LoVo (cell line): ENCODE measurements at places on chromosomes 2 and 18.

GRCh38 chr18:74790451-74790850, 192.8 kb downstream of the ZNF407 start:
- no peak for DNase-seq

DNA sequence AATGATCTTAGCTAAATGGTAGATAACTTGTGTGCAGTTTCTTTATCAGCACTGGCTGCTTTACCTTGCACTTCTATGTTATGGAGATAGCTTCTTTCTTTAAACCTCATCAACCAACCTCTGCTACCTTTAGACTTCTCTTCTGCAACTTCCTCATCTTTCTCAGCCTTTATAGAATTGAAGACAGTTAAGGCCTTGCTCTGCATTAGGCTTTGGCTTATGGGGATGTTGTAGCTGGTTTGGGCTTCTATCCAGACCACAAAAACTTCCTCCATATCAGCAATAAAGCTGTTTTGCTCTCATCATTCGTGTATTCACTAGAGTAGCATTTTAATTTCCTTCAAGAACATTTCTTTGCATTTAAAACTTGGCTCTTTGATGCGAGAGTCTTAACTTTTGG, 123.7 kb downstream of the PIK3C3 start:
- DNase-seq = no peak

GRCh38 chr2:84942964-84943421, 28.0 kb upstream of the KCMF1 start:
- DNase-seq = no peak

- no peak for DNase-seq
These were observed 771.6 kb downstream of the CNTNAP5 start for GRCh38 chr2:124796647-124797046.

GRCh38 chr2:43934567-43934966, 61.2 kb downstream of the LRPPRC start:
- no peak for DNase-seq

DNA sequence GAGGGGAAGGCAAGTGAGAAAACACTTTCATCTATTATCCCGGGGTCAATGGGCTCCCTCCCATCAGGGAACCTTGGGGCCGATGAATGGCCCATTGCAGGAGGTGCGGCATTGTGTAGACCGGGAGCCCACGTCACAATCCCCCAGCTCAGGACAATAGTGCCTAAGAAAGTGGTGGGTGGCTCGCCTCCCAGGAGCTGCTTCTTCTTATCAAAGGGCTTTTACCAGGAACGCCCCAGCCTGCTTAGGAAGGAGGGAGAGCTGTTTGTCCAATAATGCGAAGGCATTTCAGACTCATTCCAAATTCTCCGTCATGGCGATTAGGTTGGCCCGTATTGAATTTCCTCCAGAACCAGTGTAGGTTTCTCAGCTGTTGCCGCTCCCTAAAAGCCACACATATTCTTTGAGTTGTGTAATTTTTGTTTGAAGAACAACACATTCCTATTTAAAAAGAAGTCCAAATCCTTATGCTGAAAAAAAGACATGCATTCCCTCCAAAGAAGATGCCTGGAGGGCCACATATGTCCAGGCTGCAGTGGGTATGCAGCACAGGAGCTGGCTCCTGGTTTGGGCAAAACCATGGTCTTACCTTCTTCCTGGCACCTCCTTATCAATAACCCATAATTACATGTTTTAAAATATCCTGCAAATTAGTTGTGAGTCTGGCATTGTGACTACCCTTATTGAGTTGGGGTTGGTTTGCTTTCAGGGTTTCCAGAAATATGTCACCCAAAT, 264.7 kb downstream of the MYCN start:
- no peak for DNase-seq

DNA sequence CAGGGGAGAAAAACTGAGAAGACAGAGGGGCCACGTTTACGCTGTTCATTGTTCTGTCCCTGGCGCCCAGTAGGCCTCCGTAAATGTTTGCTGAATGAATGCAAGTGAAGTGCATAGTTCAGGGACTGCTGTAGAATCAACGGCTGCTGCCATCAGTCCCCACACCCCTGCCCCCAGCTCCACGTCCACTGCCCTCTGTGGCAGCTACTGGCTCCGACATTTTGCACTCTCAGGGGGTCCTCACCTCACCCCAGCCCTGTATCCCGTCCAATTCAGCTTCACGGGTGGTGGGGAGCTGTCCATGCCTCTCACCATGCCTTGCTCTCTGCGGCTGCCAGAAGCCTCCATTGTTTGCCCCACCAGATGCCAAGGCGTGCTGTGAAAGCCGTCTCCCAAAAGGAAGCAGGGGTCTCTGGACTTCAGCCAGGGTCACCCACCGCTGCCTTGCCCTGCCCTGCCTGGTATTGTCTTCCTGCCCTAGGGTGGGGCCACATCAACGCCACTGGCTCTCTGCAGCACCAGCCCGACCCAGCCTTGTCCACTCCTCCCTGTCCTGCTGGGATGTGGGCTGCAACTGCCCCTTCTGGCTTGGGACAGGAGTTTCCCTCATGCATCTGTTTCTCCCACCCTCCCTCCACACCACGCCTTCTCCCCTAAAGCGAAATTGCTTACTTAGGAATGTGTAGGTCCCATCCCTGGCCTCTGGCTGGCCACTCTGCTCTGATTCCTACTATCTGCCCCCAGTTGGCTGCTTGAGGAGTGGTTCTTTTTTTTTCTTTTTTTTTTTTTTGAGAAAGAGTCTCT, 86.0 kb downstream of the RHOB start:
- DNase-seq = no peak

DNA sequence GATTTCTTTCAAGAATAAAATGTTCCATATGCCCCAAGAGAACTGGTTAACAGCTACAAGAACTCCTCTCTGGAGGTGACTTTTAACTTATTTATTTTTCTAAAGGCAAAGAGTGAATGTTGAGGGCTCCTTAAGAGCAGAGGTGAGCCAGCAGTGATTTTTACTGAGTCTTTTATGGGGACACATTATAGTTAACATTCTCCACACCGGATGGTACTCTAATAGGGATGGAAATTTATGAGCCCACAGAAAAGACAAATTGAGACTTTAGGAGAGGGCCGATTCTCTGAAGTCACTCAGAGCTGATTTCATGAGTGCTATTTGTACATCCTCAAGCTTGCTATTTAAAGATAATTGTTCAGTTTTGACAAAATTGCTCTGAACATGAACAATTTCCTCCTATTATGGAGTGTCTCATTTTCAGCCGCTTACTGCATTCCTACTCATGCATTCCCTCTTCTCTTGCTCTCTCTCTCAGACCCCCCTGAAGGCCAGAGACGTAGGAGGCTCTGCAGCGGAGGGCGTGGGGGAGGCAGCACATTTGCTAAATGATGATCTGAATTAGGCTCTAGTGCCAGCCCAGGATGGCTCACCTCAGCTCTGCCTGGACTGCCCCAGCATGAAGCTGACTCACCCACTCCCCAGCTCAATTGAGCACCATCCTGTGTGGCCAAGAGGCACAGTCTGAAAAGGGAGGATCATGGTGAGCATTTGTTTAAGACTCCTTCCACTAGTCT, 5.9 kb upstream of the RPL37A start:
- no peak for DNase-seq

DNA sequence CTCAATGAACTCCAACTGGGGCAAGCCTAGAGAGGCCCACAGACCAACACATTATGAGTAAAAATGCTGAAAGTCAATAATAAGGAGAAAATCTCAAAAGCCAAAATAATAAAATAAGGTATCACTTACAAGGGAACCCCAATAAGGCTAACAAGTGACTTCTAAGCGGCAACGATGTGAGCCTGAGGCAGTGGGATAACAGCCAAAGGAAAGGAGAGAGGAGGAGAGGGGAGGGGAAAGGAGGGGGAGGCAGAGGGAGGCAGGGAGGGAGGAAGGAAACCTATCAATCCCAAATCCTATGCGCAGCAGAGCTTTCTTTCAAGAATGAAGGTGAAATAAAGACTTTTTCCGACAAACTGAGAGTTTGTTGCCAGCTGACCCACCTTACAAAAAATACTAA, 6.0 kb upstream of the NFATC1 start:
- no peak for DNase-seq

DNA sequence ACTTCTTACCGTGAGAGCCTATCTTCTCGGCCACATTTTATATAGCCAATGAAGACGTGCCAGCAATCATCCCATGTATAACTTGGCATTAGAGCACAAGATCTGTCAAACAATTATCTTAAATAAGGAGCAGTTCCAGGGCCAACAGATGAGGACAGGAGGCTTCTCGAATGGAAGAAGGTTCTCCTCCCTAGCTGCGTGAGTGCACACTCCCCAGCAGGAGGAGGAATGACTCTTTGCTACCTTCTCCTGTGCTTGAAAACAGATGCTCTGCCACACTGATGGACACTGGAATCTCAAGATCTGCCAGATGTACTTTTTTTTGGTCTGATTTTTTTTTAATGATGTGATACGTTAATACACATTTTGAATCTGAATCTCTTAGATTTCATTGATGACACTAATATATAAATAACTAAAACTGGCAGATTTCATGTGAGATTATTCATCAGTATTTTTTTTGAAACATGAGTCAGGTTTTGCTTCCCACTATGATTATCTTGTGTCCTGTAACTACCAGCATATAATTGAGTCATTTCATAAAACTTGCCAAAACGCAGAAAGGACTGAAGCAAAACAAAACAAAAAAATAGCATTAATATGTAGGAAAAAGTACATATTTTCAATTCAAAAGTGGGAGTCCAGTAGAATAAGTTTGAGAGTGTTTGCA, 626 bp upstream of the VIT start:
- no peak for DNase-seq

DNA sequence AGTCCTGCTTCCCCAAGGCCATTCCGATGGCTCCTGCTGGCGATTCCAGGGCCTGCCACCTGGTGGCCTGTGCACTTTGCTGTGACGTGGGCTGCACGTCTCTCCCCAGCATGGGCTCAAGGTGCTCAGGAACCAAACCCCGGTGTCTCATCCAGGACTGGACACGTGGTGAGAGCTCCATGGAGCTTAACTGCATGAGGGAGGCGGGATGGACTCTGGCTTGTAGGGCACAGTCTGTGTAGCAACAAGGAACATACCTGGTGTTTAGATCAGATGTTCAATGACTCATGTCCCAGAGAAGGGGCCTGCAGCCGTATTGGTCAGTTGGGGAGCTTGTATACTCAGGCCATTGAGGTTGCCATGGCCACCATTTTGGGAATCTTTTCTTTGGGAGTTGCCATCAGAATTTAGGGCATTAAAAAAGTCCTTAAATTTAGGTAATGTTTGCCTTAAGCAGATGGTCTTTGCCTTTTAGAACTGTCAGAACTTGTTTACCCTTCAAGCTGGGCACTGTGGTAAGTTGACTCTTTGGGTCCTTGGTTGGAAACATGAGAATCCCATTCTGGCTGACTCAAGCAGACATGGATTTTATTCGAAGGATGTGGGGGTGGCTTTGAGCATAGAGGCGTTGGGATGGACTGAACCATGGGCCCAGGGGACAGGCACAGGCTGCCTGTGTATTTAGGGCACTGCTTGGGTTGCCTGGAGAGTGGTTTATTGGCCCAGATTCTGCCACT, 21.0 kb downstream of the AGAP1 start:
- no peak for DNase-seq

DNA sequence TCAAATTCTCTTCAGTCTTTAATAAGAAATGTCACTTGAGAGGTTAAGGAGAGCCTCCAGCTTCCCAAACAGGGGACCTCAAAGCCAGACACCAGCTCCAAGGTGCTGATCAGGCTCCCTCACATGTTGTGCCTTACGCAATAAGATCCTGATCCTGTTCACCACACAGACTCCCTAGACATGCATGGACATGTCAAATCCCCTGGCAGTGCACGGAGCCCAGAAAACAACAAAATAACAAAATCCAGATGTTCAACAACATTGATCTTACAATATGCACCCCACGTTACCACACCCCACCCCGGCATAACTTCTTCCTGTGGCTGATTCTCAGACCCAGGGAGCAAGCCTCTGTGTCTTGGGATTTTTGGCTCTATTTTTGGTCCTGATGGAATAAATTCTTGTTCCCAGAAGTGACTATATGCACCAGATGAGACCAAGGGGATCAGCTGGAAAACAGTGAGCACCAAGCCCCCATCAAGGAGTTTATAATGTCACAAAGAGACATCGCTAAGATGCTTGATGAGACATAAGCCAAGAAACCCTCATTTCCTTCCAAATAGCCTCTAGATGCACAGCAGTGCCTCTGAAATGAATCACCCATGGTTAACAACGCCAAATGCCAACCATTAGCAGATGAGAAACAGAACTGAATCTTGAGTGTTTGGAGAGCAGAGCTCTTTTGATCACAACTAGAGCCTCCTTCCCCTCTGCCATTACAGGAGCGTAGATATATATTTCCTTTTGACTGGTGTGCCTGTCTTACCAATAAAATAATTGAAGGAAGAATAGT, 198.2 kb downstream of the PRKCE start:
- DNase-seq = no peak

DNA sequence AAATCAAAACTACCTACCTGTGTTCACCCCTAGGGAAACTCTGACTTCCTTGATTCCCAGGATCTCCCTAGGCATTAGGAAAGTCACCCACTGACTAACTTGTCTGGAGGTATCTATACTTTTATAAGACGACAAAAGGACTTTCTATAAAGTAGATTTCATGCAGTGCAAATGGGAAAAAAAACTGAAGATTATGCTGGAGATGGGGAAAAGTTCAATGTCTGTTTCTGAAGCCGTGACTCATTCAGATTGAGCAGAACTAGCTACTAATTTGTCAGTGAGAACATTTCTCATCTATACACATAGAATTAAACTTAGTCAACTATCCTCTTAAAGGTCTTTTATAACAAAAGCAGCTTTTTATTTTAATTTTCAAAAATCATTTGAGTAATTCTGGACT, 6.0 kb downstream of the SEPTIN10 start:
- DNase-seq = no peak

- no peak for DNase-seq
These were observed 122.3 kb downstream of the MRO start for GRCh38 chr18:50697509-50697908.

GRCh38 chr2:226414335-226414734, 385.3 kb downstream of the IRS1 start:
- no peak for DNase-seq

DNA sequence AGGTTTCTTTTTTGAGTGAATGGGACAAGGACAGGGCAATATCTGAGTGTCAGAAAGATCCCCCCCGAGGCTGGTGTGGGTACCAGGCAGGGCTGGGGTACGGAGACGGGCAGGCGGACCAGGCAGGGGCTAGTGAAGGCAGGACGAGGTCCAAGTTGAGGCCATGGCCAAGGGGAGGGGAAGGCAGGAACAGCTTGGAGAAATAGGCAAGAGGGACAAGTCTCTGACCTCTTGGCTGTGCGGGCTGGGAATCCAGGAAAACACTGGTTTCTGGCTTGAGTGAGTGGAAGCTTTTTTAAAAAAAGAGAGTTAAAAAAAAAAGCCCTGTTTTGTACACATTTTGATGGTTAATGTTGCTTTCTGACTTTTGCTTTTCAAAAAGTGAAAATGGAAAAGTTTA, 30.3 kb downstream of the ASAP2 start:
- no peak for DNase-seq
